ENCODE measurements at places on chromosomes 6 and 20.

GRCh38 chr6:81736428-81736827 is 16.1 kb downstream of the TENT5A start:
- no peak for DNase-seq

DNA sequence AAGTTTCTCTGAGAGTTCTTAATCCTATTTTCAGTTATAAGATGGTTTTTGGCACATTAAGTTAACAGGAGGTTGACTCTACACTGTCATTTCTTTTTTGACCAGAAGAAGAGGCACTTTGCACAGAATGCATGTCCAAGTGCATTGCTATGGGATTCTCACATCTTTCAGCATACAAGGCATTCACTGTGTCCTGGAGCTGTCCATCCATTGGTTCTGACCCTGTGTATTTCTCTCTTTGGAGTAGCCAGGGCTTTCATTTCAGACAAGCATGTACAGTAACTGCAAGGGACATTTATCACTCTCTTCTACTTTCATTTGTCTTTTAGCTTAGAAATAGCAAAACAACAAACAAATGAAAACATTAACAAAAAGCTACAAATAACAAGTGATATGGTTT is 275.1 kb upstream of the IMPG1 start:
- no peak for DNase-seq

DNA sequence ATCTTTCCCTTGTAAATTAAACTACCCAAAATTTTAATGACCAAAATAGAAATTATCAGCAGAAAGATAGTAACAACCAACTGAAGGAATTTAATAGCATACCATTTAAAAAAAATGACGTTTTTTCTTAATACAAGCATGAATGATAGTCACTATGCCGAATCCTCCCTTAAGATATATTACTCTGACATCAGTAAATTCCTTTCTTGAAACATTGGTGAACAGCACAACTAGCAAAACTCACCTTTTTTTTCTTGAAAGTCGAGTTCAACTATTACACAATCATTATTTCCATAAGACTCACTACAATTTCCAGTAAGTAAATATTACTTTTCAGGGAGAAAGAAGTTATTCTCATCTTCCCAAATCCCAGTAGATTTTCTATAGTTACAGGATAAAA is 433.2 kb downstream of the GRIK2 start:
- no peak for DNase-seq

DNA sequence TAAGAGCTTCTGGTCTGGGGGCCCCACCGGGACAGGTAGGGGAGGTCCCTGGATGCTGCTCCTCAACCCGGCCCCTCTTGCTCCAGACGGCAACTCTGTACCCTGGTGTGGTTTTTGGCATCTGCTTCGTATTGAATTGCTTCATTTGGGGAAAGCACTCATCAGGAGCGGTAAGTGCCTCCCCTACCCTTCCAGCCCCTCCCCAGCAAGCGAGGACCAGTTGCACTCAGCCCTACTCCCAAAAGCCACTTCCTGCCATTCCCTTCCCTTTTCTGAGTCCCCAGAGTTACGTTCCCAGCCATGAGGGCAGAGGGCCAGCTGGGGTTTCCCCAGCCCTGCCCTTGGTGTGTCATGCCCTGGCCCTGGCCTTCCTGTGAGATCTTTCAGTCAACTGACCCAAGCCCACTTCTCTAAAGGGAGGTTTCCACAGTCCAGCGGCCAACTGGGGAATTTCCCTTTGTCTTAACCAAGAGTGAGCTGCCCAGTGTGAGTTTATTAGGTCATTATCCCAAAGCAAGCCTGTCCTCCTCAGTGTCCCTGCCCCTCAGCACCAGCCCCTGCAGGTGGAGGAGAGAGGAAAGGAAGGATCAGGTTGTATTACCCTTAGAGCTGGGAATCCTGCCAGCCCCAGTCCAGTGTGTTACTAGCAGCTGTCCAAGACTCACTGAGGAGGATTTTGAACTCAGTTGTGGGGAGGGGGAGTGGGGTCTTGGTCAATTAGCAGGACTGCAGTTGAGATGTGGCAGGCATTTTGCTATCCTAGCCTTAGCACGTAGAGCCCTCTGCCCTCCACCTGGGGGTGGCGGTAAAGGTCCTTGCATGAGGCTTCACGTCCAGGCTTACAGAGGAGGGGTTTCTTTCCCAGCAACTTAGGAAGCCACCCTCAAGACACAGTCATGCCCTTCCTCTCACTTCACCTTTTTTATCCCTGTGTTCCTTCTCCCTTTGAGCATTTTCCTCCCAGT is 45.8 kb downstream of the TM9SF4 start:
- no peak for DNase-seq

DNA sequence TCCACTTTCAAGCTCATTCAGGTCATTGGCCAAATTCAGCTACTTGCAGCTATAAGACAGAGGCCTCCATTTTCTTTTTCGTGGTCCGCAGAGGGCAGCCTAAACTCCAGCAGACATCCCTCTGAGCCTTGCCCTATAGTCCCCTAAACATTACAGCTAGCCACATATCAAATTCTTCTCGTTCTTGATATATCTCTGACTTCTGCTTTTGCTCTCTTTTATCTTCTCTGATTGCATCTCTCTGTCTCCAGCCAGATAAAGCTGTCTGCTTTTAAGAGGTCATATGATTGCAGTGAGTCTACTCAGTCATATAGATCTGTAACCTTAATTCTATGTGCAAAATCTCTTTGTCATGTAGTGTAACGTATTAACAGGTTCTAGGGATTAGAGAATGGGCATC is 358.4 kb upstream of the RGS17 start:
- no peak for DNase-seq

DNA sequence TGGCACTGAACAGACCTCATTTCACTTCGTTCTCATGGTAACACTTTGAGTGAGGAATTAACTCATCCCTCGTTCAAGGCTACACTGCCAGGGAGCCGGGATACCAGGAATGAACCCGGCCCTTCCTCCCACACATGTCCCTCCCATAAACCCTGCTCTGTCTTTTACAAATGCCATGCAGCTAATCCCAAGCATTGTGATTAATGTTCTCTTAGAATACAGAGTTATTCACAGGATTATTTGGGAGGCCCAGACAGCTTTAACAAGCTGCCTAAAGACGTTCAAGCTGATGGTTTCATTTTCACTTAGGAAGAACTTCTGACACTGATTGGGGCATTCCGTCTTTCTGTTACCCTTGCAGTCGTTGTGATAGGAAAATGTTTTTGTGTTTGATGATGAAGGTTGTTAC is 42.5 kb upstream of the CD83 start:
- no peak for DNase-seq

GRCh38 chr20:57410398-57410920 is 19.3 kb downstream of the RBM38 start:
- no peak for DNase-seq

DNA sequence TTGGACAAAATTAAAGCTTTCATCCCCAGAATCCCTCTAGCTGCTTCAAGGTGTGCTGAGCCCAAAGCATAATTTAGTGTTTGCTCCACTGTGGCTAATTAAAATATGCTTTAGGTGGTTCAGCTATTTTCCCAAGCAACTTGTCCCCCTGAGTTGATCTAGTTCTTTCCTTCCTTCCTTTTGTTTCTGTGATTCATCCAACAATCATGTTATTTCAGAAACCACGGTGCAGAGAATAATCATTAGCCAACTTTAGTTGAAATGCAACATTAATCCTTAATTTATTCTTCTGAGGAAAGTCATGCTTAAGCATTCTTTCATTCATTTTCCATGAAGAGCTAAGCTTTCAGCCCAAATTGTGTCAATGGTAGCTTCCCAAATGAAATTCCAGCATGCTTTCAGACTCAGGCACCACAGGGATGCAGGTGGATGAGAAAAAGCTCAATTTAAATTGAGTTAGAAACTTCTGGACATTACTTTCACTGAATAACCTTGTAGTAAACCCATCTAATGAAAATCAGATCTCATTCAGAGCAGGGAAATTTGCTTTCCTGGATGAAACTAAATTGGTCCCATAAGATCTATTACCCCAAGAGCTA is 209.0 kb upstream of the NT5E start:
- no peak for DNase-seq

- DNase-seq, result no peak
Measured at GRCh38 chr6:16752206-16752866, 8.9 kb downstream of the ATXN1 start.

GRCh38 chr20:58246346-58246745 is 17.9 kb upstream of the ANKRD60 start:
- no peak for DNase-seq

- DNase-seq, result no peak
Measured at GRCh38 chr6:76790881-76791280, 672.4 kb downstream of the HTR1B start.

- no peak for DNase-seq
Measured at GRCh38 chr20:21571841-21572690, 58.2 kb upstream of the NKX2-2 start.

- DNase-seq, result no peak
Measured at GRCh38 chr20:38121741-38122140, 43.3 kb downstream of the TGM2 start.

- DNase-seq, result no peak
Measured at GRCh38 chr6:88133718-88134117, 32.4 kb downstream of the CNR1 start.

- DNase-seq, result no peak
Measured at GRCh38 chr6:135141728-135142127, 39.4 kb upstream of the MYB start.

GRCh38 chr6:163554663-163555062 is 140.1 kb downstream of the QKI start:
- DNase-seq, result peak; percentile 22

DNA sequence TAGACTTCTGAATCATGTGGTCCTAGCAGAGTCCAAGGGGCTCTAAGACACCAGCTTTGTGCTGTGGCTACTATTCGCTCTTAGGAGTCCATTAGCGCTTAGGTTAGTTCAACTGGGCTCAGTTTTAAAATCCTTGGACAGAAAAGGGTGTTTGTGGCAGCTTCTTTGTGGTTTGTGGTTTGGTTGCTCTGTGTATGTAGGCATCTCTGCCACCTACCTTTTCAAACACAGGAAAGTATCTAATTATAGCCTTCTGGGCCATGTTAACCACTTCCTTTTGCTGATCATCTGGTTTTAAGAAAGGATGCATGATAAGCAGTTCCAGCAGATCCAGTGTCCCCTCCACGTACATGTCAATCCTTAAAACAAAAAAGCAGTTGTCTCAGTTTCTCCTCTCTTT is 10.8 kb downstream of the GSTA4 start:
- DNase-seq, result no peak

DNA sequence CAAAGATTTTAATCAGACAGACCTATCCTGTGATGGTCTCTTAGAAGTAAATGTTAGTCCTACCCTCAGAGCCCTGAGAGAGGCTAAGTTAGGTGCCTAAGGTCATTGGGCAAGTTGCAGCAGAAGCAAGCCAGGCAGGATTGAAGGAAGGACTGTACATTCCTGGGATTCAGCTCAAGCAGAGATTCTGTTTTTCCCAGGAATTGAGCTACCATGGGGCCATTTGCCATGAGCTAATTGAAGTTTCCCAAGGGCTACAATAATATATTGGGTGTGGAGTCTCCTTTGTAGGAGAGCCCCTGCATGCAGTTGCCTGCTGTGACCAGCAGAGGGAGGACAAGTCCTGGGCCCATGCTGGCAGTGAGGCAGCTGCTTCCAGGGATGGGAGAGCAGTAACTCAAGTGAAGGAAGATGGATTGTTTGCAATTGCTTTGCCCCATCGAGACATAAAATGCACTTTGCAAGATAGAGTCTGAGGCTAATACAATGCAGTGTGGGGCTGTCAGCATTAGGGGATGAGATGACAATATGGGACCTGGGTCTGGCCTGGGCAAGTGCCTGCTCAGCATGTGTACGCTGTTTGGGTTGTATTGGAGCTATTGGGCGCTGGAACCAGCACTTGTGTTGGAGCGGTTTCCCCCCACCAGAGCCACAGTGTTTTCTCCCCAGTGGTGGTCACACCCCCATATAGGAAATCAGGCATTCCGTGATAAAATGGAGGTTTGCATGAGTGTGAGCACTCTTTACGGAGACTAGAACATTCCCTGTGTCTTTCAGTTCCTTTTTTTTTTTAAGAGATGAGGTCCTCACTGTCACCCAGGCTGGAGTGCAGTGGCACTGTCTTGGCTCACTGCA is 27.9 kb downstream of the DNMT3B start:
- DNase-seq, result peak; percentile 50

DNA sequence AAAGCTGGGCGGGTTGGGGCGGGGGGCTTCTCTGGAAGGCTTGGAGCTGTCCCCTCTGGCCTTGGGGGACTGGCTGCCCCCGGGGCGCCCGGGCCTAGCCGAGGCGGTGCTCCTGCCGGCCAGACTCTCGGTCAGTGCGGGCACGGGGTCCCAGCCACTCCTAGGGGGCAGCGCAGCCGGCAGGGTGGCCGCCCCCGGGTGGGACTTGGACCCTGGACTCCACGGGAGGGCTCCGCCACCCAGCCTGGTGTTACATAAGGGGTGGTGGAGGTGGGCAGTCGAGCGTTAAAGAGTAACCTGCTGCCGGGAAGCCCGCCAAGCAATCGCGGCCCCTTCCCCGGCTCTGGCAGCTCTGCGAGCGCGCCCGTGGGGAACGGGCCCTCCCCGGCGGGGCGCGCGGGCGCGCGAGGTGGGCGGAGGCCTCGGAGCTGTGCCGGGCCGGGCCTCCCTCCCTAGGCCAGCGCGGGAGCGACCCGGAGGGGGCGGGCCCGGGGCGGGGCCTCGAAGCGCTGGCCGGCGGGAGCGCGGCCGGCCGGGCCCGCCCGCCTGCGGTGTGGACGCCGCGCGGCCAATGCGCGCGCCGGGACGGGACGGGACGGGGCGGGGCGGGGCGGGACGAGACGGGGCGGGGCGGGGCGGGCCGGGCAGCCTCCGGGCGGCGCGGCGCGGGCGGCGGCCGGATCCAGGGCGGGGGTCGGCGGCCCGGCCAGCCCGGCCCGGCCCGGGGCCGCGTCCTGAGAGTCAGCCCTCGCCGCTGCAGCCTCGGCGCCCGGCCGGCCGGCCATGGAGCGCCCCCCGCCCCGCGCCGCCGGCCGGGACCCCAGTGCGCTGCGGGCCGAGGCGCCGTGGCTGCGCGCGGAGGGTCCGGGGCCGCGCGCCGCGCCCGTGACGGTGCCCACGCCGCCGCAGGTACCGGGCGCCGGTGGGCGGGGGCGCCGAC is at the start of gene SLC2A4RG:
Gene SLC2A4RG, plus strand, starts transcription at position 647 of the 940 bp plus-strand sequence. Its CDS starts 137 bp downstream, at position 784.
- peak; percentile 41 for DNase-seq

DNA sequence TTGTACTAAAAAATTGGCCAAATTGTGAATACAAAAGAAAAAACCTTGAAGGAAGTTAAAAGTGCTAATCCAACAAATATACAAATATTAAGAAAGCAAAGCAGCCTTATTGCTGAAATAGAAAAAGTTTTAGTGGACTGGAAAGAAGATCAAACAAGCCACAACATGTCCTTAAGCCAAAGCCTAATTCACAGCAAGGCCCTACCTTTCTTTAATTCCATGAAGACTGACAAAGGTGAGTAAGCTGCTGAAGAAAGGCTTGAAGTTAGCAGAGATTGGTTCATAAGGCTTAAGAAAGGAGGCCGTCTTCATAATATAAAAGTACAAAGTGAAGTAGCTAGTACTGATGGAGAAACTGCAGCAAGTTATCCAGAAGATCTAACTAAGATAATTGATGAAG is 53.5 kb downstream of the TINAG start:
- no peak for DNase-seq
